ENCODE measurements at places on chromosomes 3 and 15. TPM values are rescaled to one million over a fixed set of nuclear protein-coding genes. Genes with fewer than 3 reads are reported as not detected.

- DNase-seq = no peak
Observed at GRCh38 chr3:88105325-88105724, 44.4 kb upstream of the C3orf38 start.

The GOLGA8G gene
- total RNA-seq = not detected

GRCh38 chr3:48898383-48899234 is at the start of gene SLC25A20:
Gene SLC25A20, minus strand, starts transcription at chr3:48898882. Its CDS starts 88 bp downstream, at chr3:48898794.
- DNase-seq = peak; percentile 82

GRCh38 chr3:189690237-189690636 is 59.0 kb downstream of the TP63 start:
- no peak for DNase-seq

The FBXO40 gene
- not detected for total RNA-seq

The HOMER2 gene
- total RNA-seq = 22.1 TPM

DNA sequence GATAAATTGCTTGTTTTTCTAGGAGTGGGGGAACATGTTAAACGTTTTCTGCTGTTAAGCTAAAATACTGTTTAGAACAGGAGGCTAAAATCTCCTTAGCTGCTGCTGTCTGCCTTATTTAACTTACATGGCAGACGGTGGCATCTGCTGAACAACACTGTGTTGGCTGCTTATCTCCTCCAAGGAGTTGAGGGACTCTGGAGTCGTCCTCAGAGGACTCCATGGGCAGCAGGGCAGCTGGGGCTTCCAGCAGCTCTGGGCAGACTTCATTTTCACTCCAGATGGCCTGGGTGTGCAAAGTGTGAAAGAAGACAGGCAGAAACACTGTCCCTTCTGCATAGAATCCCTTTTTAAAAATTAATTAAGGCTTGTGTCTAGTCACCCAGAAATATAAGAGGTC is 52.9 kb upstream of the NUDT16 start:
- DNase-seq = no peak

The OXTR gene
- total RNA-seq = 0.61 TPM

The GUCA1C gene
- not detected for total RNA-seq

DNA sequence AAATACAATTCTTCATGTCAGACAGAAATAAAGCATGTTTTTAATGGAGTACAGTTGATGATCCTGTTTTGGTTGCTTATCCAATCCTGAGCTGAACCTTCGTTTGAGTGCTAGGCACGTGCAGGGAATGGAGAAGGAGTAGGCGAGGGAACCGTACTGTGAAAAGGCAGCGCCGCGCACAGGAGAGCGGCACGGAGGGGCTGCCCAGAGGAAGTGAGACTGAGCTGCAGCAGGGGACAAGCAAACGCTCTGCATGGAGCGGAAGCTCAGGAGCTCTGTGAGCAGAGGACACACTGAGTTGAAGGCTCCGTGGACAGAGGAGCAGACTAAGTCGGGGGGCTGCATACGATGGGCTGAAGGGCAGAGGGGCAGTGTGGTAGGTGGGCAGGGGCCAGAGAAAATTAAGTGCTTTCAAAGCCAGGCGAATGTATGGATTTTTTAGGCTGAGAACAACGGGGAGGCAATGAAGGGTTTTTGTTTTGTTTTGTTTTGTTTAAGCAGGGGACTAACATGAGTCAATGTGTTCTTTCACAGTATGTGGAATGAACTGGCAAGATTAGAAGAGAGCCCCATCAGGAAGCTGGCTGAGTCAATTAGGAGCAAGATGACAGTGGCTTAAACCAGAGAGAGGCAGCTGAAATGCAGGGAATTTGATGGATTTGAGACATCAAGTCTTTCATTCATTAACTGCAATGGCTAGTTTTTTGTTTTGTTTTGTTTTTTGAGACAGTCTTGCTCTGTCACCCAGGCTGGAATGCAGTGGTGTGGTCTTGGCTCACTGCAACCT is 23.8 kb upstream of the TM2D3 start:
- DNase-seq = peak; percentile 66

DNA sequence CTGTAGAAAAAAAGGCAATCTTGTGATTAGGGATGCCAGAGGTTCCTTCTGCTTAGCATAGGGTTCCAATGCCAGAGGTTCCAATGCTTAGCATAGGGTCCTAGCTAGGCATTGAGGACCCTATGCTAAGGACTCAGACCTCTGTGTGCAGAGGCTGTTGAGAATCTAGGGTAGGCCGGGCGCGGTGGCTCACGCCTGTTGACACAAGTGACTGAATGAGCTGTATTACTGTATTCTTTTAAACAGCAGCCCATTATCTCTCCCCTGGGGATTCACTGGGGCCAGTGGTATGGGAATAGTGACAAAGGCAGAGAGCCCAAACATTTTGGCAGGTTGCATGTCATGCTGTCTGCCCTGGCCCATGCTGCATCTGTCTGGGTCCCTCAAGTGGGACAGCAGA is 16.2 kb downstream of the PAK6 start:
- no peak for DNase-seq

GRCh38 chr15:83558146-83558545 is 95.8 kb upstream of the ADAMTSL3 start:
- DNase-seq = no peak

DNA sequence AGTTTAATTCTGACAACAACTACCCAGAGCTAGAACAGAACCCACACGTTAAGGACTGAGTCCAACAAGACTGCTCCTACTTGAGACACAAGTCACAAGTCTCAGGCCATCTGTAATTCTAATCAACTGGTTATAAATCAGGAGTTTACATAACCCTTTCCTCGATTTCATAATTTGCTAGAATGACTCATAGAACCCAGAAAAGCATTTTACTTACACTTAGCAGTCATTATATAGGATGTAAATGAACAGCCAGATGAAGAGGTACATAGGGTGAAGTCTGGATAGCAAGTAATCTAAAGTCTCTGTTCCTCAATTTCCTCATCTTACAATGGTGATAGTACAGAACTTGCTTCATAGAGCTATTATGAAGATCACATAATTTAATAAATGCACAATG is 1018.2 kb downstream of the DIPK2A start:
- no peak for DNase-seq

The TGM4 gene
- not detected for total RNA-seq

The POU1F1 gene
- not detected for total RNA-seq

- no peak for DNase-seq
Observed at GRCh38 chr15:43876872-43877271, 50.1 kb downstream of the WDR76 start.

- DNase-seq = no peak
Observed at GRCh38 chr3:14145236-14145635, 20.4 kb downstream of the TMEM43 start.

DNA sequence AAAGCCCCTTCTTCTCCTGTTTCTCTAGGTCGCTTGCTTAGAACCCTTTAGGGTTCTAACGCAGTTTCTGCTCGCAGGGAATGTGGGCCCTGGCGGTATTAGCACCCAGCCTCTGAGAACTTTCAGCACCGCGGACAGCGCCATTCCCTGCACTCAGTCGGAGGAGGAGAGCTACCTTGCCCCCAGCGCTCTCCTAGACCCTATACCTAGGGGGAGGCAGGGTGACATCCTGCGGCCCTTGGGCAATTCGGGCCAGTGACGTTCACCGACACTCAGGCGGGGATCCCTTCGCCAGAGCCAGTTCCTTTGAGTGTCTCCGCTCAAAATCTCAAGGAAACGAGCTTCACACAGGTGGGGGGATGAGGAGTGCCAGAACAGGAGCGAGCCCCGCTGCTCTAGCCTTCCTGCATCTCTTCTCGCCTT is 1.3 kb downstream of the SLC7A14 start:
- DNase-seq = peak; percentile 49

- DNase-seq = no peak
Observed at GRCh38 chr15:39937696-39938095, 3.8 kb downstream of the EIF2AK4 start.

GRCh38 chr3:14523792-14524191 is 16.4 kb downstream of the GRIP2 start:
- no peak for DNase-seq

DNA sequence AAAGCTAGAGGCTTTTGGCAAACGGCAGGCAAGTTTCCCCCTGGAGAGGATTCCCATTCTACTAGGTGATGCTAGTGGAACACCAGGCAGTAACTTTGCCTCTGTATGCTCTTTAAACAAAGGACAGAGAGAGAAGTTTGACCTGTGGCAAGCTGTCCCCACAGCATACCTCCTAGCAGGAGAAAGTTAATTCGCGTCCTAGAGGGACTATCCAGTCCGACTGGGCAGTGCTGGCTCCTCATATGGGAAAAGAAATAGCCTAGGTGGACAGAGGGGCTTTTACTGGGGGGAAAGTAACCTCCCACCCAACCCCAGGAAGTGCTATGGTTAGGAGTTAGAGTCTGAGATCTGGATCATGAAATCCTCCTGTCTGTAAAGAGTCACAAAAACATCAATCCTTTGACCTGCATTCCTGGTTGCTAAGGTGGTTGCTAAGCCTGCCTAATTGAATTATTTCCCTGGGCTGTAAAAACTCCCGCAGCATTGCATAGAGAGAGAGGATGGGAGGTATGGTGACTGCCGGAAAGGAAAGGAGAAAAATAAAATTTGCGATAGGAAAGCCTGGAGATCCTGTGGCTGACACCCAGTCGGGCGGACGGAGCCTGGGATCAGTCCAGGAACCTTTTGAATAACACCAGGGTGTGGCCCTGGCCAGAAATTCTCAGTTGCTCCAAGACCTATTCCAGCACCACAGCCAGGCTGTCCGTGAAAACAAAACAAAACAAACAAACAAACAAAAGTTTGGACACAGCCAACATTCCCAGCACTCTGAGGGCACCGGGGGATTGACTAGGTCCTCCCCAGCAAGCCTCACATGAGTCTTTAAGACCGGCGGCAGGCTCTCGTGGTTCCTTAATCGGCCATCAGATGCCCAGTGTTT is 67.7 kb upstream of the ATP11B start:
- no peak for DNase-seq

The VILL gene
- total RNA-seq = 1.2 TPM

GRCh38 chr3:94912656-94913055 is 849.8 kb downstream of the NSUN3 start:
- no peak for DNase-seq

- no peak for DNase-seq
Observed at GRCh38 chr15:82986442-82986780, 401 bp downstream of the RAMAC start.

- peak; percentile 97 for DNase-seq
Observed at GRCh38 chr3:177824190-177824786, 627.0 kb upstream of the TBL1XR1 start.

GRCh38 chr3:45277636-45278035 is 51.5 kb upstream of the TMEM158 start:
- no peak for DNase-seq

The SPRED1 gene
- total RNA-seq = 11.2 TPM

The PLCB2 gene
- total RNA-seq = not detected

The ZBTB47 gene
- 2.6 TPM for total RNA-seq

The SMCO1 gene
- not detected for total RNA-seq

DNA sequence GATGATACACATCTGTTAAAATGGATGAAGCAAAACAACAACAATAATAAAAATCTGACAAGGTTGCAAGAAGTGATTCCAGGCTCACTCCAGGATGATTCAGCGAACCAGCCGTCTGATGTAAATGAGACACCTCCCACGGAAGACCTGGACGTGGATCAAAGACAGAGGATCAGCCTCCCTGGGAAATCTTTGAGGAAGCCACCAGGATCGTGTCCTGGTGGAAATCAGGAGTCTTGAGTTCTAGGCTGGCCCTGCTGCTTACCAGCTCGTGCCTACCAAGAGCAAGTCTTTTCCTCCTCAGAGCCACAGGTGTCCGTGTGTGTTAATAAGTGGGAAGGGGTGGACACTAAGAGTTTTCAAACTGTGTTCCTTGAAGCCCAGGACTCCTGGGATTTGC is 15.3 kb upstream of the ADCY5 start:
- DNase-seq = no peak

DNA sequence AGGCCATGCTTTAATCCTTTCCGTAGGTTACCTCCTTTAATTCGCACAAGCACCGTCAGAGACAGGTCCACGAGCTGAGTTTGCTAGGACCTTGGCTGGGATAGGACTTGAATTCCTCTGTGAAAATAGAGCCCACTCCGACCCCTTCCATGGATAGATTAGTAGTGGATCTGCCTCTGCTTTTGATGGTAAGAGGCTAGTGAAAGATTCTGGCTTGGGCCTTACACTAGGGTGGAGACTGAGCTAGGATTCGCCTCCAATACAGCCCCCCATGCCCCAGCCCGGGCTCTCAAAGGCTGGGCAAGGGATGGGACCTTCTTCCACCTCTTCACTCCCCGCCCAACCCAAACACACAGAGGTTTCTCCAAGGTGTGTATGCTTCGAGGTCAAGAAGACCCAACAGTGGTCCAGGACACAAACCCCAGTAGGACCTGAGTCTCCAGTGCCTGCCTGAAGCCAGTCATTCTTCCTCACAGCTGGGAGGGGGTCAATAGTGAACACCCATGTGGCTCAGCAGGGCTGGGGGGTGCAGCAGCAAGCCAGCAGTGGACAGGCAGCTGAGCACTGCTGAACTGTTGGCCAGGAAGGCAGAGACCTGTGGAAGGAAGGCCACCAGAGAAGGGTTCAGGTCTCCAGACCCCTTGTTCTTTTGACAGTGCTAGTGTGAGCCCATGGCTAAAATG is 75.7 kb downstream of the SPSB4 start:
- no peak for DNase-seq

- DNase-seq = no peak
Observed at GRCh38 chr3:78353231-78353630, 1313.3 kb downstream of the ROBO2 start.

DNA sequence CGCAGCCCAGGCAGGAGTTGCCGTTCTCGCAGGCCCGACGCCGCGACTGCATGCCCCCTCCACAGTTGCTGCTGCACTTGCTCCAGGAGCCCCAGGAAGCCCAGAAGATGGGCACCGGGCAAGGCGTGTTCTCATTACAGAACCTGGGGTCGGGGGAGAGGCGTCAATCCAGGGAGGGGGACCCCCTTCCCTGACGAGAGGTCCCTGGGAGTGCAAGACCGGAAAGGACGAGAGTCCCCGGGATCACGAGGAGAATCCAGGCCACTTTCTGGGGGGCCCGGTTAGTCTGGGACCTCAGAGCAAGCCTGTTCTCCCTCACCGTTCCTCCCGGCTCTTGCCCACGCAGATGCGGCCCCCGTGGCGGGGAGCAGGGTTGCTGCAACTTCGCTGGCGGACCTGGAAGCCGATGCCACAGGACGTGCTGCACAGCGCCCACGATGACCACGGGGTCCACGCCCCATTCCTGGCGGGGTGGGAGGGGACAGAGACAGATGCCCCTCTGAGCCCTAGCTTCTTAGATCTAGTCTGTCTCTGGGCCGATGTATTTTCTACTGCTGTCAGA is 113.9 kb downstream of the SEMA5B start:
- no peak for DNase-seq

GRCh38 chr3:184553385-184553784 is 8.2 kb upstream of the EPHB3 start:
- DNase-seq = no peak

The UQCC5 gene
- total RNA-seq = 1.8 TPM

GRCh38 chr15:45657254-45657653 is 22.4 kb downstream of the SQOR start:
- DNase-seq = no peak

The MESP1 gene
- 4.7 TPM for total RNA-seq

GRCh38 chr3:128486681-128487537 is 6.1 kb downstream of the GATA2 start:
- no peak for DNase-seq

Data from Caki2 (cell line).